Sciatic nerve (tissue), 2 donors: ENCODE measurements at places on chromosomes 7 and 10. TPM values are rescaled to one million over a fixed set of nuclear protein-coding genes. Genes with fewer than 3 reads are reported as not detected.

PRPS1L1 gene
- not detected for total RNA-seq

SORBS1 gene
- 593 TPM for total RNA-seq

CRTAC1 gene
- total RNA-seq: 23.0 TPM

SCIN gene
- total RNA-seq: 9.8 TPM

ALOX5 gene
- total RNA-seq: 33.7 TPM

CFAP69 gene
- total RNA-seq: 36.1 TPM

LRRC4 gene
- total RNA-seq: 14.7 TPM

CYP2C19 gene
- not detected for total RNA-seq

CLCN1 gene
- not detected for total RNA-seq

ASIC3 gene
- 4.7 TPM for total RNA-seq

POT1 gene
- total RNA-seq: 33.8 TPM
